ENCODE measurements at places on chromosomes 3 and 15.

- no peak for DNase-seq
Observed at GRCh38 chr3:153233986-153234385, 72.0 kb downstream of the RAP2B start.

- no peak for DNase-seq
Observed at GRCh38 chr3:146164971-146165769, 4.2 kb upstream of the PLOD2 start.

DNA sequence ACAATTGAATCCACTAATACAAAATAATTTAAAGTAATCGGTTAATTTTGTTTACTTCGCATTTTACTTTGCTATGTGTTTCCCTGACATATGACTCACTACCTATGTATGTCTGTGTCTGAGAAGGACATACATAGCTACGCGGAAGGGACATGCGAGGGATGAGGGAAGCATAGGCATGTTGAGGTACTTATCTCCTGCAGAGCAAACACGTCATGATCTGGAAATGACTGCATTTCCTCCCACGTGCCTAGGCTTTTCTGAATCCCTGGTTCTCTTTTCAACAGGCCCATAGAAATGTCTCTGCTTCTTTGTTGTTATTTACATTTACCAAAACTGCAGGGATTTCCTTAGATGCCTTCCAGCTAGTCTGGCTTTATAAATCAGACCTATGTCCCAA, 27.5 kb downstream of the ALCAM start:
- DNase-seq, result no peak

DNA sequence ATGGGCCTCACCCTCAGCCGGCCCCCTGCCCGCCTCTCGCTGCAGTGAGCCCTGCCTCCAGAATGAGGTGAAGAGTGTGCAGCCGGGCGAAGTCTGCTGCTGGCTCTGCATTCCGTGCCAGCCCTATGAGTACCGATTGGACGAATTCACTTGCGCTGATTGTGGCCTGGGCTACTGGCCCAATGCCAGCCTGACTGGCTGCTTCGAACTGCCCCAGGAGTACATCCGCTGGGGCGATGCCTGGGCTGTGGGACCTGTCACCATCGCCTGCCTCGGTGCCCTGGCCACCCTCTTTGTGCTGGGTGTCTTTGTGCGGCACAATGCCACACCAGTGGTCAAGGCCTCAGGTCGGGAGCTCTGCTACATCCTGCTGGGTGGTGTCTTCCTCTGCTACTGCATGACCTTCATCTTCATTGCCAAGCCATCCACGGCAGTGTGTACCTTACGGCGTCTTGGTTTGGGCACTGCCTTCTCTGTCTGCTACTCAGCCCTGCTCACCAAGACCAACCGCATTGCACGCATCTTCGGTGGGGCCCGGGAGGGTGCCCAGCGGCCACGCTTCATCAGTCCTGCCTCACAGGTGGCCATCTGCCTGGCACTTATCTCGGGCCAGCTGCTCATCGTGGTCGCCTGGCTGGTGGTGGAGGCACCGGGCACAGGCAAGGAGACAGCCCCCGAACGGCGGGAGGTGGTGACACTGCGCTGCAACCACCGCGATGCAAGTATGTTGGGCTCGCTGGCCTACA, 8.5 kb downstream of the GRM2 start:
- peak; percentile 6 for DNase-seq

DNA sequence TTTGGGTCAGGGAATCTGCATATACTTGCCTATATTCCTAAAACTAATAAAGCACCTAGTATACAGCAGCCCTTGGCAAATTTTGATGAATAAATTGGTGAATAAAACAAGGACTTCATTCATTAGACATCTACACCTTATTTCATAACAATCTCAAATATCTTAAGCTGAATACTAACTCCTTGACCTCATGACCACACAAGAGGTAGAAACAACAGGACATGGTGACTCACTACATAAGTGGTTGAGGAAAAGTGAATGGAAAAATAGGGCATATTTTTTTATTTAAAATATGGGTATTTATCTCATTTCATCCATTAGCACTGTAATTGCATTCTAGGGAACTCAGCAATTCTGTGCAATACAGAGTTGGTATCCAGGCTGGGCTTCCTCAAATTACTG, 7.8 kb upstream of the STAC start:
- DNase-seq, result no peak

GRCh38 chr15:92920595-92921161, 20.6 kb downstream of the CHD2 start:
- DNase-seq, result no peak

DNA sequence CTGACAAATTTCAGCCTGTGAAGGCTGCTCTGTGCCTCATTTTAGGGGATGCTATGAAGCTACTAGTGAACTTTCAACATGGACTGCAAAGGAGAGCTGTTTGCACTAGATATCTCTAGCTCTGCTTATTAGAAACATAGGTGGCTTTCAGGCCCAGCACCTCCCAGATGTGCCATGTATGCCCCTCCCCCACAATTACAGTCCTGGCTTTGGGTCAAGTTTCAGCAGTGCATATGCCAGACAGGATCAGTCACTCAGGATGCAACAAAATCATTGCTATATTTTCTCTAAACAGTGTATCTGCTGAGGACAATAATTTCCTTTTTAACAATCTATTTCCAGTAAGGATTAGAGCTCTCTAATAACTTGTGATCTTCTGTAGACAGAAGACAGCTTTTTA, 178.8 kb upstream of the STAC start:
- DNase-seq, result peak; percentile 29

GRCh38 chr15:89772932-89773583, 3.1 kb upstream of the MESP2 start:
- peak; percentile 38 for DNase-seq

- no peak for DNase-seq
Observed at GRCh38 chr3:60574046-60574769, 677.0 kb downstream of the FHIT start.

- no peak for DNase-seq
Observed at GRCh38 chr15:74549816-74550215, 8.8 kb downstream of the ARID3B start.

DNA sequence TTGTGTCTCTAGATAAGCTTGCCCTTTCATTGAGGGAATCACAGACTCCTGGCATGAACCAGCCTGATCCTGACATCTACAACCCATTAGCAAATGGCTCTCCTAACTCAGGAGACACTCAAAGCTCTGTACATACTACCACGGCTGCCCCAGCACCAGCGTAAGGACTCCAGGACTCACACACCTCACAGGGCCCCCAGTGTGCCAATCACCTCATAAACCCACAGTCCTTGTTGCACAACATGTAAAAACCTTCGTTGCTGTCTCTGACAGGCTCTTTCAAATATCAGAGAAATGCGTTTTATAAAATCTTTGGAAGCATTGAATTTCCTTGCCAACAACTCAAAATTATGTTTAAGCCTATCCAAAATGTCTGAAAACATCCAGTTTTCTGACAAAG, 7.3 kb downstream of the FYCO1 start:
- no peak for DNase-seq

DNA sequence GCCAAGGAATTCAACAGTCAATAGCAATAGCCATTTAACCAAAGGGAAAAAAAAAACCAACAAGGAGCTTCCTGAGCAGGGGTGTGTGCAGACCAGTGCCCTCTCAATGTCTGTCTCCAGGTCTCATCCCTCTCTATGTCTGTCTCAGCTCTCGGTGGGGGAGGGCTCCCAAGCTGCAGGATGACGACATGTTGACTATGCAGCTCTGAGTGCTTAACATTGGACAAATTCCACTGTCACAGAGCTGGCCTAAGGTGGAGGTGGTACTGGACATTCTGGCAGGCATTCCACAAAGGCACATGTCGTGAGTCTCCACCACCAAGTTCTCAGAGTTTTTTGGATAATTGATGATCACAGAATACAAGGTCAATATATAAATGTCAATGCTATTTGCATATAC, 2.0 kb upstream of the CAPN7 start:
- no peak for DNase-seq

DNA sequence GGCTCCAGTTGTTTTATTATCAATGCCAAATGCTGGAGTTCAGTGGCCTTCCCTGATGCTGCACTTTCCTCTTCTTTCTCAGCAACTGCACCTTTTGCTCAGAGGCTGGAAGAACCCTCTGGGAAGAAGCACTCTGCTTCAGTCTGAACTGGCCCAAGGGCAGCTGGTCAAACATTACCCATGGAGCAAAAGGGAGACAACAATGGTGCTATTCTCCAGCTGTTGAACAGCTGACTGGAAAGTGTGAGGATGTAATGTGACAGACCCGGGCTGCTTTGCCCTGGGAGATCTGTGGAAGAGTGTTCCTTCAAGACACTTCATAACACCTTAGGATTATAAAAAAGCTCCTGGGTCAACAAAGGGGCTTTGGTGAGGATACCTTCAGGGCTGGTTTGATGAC, 84.9 kb downstream of the EPHB1 start:
- DNase-seq, result no peak

DNA sequence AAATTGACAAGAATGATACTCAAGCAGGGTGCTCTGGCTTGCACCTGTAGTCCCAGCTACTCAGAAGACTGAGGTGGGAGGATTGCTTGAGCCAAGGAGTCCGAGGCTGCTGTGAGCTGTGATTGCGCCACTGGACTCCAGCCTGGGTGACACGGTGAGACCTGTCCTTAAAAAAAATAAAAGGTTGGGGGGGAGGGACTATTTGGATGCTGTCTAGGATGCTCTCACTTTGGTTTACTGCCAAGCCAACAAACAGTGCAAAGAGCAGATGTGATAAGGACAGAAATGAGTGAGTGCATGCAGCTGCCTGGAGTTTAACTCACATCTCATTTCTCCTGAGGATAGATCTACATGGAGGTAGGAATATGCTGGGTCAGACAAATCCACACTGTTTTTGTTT, 130.0 kb downstream of the FRMD4B start:
- no peak for DNase-seq

GRCh38 chr3:151686257-151686656, 47.5 kb upstream of the AADACL2 start:
- DNase-seq, result no peak

- no peak for DNase-seq
Observed at GRCh38 chr3:100708644-100708988, 678 bp upstream of the TFG start.
